ENCODE measurements at places on chromosomes 3 and 15. TPM values are rescaled to one million over a fixed set of nuclear protein-coding genes. Genes with fewer than 3 reads are reported as not detected.

GRCh38 chr3:186639778-186640472 is at the start of gene FETUB:
TSS of gene FETUB (plus strand) at chr3:186640399. CDS start at chr3:186640461, 62 bp downstream.
- DNase-seq = no peak

- no peak for DNase-seq
Measured at GRCh38 chr15:40894681-40895448, 615 bp downstream of the VPS18 start.

CORO2B gene
- total RNA-seq = 17.9 TPM

DNA sequence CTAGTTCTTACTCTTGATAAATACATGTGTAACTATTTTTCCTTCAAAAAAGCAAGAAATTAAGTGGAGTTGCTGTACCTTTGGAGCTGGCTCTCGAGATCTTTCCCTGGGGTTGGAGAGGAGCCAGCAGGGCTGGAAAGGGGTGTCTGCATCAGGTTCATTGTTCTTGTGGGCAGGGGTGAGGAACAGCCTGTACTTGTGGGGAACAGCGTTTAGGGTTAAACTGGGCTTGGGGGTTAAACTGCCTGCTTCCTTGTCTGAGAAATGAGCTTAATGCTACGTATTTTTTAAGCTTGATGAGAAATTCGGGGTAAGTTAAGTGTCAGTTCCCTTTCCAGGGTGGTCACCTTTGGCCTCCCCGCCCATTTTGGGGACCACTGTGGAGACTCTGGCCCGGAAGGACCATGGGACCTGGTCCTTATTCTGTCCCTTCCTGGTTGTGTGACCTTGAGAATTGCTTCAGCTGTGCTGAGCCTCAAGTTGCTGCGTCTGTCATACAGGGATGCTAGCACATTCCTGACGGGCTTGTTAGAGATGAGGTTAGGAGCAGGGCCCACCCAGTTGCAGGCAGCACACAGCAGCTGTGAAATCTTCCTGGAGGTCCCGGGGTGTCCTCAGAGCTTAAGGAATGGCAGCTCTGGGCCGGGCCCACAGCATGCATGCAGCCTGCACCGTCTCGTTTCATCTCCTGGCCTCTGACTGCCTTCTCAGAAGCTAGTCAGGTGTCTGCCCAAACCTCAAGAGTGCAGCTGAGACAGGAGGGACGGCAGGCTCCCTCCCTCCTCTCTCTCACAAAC is 11.6 kb downstream of the H1-8 start:
- no peak for DNase-seq

GASK1A gene
- 2.3 TPM for total RNA-seq

CCDC9B gene
- 13.6 TPM for total RNA-seq

- DNase-seq = no peak
Measured at GRCh38 chr3:88225326-88226008, 75.7 kb downstream of the C3orf38 start.

EFL1 gene
- 21.8 TPM for total RNA-seq

GRCh38 chr3:15217841-15218267 is 11.8 kb downstream of the CAPN7 start:
- no peak for DNase-seq

ITGA11 gene
- 6.2 TPM for total RNA-seq

- DNase-seq = no peak
Measured at GRCh38 chr3:194758716-194759115, 73.0 kb downstream of the FAM43A start.

DNA sequence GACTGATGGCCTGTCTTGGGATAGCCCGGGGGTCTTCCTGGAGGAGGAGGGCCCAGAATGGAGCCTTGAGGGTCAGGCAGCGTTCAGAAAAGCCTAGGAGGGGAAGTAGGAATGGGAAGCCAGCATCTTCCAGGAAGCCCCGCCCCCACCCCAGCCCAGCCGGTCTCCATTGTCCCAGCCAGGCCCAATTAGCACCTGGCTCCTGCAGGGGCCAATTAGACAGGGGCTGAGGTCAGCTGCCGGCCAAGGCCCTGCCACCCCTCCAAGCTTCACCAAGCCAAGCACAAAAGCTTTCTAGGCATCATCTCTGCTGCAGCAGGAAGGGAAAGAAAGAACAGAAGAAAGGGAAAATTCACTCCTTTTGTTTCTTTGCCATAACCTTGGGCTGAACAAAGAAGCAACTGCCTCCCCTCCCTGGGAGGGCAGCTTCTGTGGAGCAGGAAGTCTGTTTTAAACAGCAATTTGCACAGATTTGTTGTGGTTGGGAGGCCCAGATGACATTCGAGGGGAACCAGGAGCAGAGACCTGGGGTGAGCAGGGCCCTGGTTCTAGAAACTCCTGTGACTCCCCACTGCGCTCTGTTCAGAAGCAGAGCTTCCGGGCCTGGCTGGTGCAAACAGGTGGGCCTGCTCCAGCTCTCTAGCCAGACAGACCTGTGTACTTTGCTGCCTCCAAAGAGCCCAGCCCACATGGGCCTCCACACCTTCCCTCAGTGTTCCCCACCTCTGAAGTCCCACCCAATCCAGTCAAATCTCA is 47.7 kb downstream of the CYP11A1 start:
- DNase-seq = no peak

GRCh38 chr15:31560643-31561042 is 234.0 kb downstream of the KLF13 start:
- DNase-seq = no peak

DNA sequence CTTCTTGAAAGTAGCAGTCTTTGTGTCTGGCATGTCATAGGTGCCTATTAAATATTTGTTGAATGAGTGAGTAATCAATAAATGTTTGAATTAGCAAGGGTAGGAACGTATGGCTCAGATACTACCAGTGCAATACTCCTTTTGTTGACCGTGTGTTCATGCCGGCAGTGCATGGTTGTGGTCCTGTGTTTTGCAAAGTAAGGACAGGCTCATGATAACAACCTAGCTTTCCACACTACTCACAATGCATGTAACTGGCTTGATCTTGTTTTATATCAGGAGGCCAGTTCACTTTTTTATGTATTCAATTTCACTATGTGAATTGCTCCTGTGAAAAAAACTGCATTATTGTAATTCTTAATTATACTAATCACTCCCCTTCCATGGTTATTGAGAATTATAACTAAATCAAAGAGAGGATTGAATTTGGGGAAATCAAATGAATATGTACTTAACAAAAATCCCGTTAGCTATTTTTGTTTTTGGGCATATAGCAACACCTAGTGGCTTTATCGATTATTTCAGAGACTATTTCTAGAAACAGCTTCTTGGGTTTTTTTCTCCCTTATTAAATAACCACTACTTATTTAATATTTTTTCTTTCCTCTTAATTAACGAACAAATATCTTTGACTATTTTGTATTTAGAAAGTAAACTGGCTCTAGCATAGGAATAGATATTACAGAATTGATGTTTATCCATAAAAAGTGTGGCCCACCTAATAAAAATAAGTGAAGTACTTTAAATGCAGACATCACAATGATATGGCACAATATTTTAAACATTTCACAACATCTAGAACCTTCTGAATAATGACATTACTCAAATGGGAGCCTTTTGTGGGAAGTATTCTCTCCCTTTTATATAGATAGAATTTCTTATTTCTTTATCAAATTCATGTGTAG is 218.5 kb downstream of the BBX start:
- DNase-seq = no peak

HRG gene
- 0.13 TPM for total RNA-seq

DNA sequence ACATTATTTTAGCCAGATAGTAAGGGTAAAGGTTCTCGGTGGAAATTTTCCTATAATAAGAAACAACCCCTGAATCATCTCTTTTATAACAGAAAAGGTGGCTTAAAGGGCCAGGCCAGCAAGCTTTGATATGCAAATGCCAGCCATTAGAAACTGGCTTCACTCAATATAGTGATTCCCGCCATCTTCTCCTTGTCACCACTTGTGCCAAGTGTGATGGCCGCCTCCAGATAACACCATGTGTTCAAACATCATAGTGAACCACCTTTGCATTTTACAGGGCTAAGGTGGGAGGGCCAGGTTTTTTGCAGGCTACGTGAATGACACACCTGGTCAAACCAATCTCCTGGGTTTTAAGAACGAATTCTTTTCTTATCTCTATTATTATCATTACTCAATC is 31.3 kb downstream of the NCEH1 start:
- no peak for DNase-seq

EOMES gene
- total RNA-seq = not detected

DNA sequence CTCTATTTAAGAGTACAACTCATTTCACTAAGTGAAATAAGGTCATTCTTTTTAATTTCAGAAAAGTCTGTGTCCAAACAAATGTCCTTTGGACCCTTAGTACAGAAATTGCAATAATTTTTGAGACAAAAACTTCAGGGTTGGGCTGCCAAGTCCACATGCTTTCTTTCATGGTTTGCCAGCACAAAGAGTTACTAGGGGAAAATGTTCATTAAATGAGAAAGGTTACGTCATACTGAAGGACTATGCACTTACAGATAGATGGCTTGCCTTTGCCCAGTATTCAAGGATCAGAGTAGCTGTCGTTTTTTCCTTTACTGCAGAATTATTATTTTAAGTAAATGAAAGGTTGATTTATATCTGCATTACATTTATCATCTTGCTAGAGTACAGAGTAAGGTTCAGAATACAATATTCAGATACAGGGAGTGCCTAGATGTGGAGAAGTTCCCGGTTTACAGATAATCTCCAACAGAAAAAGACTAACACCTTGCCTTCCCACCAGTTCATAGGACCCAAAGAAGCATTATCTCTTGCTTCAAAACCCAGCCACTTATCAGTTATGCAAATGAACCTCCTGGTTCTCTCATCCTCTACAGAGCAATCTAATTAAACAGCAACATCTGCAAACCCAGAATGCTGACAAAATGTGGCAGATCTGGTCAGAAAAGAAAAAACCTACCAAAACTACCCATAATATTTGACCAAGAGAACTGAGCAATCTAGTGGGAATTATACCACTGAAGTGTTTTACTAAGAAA is 179.3 kb downstream of the FRMD5 start:
- no peak for DNase-seq

GRCh38 chr15:54707805-54708752 is 488.7 kb downstream of the RSL24D1 start:
- DNase-seq = no peak

RAP2B gene
- total RNA-seq = 43.6 TPM

AP3S2 gene
- 66.6 TPM for total RNA-seq

- DNase-seq = no peak
Measured at GRCh38 chr3:38490281-38491030, 5.7 kb upstream of the EXOG start.

DNA sequence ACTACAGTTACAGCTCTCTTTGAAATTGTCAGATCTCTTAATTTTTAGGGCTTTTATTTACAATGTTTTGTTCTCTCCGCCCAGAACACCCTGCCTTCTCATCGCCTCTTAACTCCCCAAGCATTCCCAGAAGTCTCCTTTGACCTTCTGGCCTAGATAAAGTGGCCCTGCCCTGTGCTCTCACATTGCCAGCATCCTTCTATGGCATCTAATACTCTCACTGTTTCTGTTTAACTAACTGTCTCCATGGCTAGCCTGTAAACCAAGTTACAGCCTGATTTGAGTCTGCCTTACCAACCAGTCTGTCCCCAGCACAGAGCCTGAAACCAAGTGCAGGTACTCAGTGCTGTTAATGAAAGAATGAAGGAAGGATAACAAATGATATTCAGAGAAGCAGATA is 19.9 kb downstream of the COL8A1 start:
- no peak for DNase-seq

GRCh38 chr3:159872374-159873109 is 116.1 kb upstream of the IL12A start:
- no peak for DNase-seq

SPG11 gene
- 63.3 TPM for total RNA-seq

DNA sequence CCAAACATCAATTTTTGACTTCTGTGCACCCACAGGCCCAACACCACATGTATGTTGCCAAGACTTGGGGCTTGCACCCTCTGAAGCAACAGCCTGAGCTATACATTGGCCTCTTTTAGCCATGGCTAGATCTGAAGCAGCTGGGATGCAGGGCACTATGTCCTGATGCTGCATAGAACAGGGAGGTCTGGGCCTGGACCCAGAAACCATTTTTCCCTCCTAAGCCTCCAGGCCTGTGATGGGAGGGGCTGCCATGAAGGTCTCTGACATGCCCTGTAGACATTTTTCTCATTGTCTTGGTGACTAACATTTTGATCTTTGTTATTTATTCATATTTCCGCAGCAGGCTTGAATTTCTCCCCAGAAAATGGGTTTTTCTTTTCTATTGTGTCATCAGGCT is 330.0 kb downstream of the PYDC2 start:
- DNase-seq = no peak

- DNase-seq = no peak
Measured at GRCh38 chr3:14154276-14154675, 24.1 kb downstream of the XPC start.

- no peak for DNase-seq
Measured at GRCh38 chr3:18135060-18135814, 289.9 kb downstream of the SATB1 start.

- no peak for DNase-seq
Measured at GRCh38 chr15:74383286-74383685, 15.8 kb upstream of the CYP11A1 start.

DNA sequence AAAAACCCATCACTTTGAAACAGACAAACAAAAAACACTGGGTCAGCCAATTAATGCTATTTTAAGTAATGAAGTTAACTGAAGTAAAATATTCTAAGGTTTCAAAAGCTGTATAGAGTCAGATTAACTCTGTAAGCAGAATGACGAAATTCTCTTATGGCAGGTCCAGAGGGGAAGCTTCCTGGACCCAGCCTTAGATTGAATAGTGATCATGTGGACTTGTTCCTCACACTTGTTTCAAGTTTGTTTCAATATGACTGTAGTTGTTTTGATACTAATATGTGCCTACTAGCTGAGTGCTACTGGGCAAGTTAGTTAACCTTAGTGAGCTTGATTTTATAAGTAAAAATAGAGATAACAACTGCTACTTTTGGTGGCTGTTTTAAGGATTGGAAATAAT is 32.6 kb downstream of the PLS1 start:
- DNase-seq = no peak

CCR9 gene
- not detected for total RNA-seq

DNA sequence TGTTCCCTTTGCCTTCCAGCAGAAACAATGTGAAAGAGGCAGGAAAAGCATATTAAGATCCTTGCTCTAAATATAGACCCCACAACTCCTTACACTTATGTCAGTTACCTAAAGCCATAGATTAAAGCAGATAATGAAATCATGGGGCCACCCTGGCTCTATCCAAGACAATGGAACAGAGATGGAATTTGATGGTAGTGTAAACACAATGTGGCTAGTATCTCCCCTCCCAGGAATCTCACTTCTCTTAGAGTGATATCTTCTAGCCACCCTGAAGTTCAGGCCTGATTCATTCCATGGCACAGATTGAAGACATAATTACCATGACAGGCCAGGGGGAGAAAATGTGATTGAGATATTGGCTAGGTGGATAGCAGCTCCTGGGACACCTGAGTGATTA is 32.6 kb downstream of the GALNT15 start:
- no peak for DNase-seq

DNA sequence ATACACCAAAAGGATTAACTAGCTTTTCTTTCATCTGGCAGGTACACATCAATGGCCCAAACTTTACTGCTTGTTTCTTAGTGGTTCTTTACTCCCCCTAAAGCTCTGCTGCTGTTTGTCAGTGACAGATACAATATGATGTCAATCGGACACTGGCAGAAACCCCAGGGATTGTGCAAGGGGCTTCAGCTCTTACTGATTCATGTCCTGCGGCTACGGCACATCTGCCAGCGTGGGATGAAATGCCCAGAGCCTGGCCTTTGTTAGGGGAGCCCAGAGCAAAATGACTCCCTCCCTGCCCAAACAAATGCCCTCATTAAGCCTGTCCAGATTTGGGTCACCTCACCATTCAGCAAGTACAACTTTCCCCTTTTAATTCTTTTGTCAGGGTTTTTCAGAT is 28.3 kb downstream of the SRP14 start:
- no peak for DNase-seq
